Vagina (tissue), 2 donors: ENCODE measurements at places on chromosomes 6 and 20.

DNA sequence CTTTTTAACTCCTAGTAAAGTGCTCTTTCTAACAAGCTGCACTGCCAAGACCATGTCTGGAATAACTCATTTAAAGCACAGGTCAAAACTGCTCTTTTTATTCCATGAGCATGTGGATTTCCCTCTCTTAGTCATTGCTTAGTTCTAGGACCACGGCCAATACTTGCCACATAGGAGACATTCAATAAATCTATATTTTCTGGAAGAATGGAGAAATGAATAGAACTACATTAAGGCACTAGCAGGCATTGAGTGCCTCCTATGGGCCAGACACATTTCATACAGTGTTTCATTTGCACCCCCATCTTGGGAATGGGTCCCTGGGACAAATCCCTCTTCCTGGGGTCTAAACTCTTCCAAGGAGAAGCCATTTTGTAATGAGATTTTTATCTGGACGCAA, 552.8 kb upstream of the CITED2 start:
- DNase-seq = no peak

GRCh38 chr6:158416883-158417759, 104.9 kb downstream of the TULP4 start:
- no peak for DNase-seq

GRCh38 chr20:23048283-23049200, 930 bp downstream of the THBD start:
- no peak for DNase-seq

GRCh38 chr20:17529586-17529985, 1.6 kb downstream of the BFSP1 start:
- no peak for DNase-seq

- no peak for DNase-seq
Measured at GRCh38 chr6:49913636-49914375, 47.5 kb upstream of the CRISP1 start.

DNA sequence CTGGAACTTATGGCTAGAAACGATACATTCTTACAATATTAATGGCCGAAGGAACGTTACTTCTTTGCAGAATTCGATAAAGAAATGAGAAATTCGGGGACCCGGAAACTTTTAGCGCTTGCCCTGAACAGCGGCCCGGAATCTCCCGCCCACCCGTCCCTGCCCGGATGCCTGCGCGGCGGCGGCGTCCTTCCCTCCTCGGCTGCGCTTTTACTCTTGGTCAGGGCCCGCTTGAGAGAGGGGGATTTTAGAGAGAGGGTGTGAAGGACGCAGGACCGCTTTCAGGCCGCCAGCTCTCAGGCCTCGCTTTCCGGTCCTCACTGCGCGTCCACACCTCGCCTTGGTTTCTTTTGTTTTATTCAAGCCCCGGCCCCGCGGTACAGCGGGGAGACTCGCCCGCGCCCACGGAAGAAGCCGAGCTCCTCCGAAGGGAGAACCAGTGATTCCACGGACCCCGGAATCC, 243.7 kb downstream of the ARID1B start:
- DNase-seq = no peak

- peak; percentile 42 for DNase-seq
Measured at GRCh38 chr6:158543606-158544185, 16.2 kb upstream of the TMEM181 start.

GRCh38 chr6:12278915-12279314, 11.2 kb upstream of the EDN1 start:
- DNase-seq = no peak

DNA sequence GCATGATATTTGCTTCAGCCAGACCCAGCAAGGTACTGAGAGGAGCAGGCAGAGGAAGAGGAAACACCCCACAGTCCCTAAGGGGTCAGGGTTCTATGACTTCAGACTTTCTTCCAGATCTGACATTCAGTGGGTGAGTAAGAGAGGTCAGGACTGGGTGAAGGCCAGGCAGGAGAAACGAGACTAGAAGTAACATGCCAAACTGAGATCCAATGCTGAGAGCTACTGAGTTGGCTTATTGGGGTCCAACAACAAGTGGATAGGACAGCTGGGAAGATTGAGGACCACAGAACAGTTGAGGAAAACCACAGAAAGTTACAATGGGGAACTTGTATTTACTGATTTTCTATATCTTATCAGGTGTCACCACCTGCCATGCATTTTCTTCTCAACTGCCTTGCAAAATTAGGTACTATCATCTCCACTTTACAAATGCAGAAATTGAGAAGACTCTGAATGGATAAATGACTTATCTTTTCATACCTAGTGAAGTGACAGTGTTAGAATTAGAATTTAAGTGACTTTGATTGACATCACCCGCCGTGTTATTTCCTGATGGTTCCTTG, 43.8 kb upstream of the HIVEP1 start:
- DNase-seq = no peak

- no peak for DNase-seq
Measured at GRCh38 chr6:46444772-46445454, 46.3 kb downstream of the RCAN2 start.

DNA sequence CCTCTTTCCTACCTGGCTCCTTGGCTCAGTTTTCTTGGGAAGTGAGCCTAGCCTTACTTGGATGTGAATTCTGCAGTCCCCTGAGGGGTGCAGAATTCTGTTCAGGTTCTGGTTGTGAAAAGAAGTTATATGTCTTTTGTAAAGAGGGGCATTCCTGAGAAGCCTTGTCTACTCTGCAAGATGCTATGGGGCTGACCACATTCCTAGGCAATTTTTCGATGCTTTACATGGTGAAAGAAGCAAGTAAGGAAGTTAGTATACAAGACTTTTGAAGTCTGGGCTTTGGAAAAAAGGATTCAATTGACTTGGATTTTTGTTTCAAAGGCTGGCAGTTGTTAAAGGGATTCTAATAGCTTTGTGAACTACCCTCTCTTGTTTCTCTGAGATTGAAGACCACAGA, 167.9 kb upstream of the STMND1 start:
- no peak for DNase-seq

GRCh38 chr20:9441948-9442347, 72.4 kb upstream of the LAMP5 start:
- no peak for DNase-seq

GRCh38 chr6:53358440-53359094, 9.8 kb upstream of the ELOVL5 start:
- no peak for DNase-seq

DNA sequence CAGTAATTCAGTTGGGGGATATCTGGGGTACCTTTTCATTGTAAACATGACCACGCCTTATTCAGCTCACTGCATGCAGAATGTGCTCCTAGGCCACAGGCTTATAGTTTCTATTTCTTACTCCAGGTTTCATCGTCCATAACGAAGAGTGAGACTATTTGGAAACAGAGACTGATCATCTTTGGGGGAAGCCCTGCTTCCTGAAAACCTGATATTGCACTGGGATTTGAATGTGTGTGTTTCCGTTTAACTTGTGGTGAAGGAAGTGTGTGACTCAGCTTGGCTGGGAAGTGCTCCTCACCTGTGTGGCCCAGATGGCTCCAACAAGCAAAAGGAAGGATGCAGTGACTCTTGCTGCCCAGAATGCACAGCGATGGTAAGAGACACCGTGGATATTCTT, 19.6 kb upstream of the LTV1 start:
- DNase-seq = no peak
